ENCODE measurements at places on chromosomes 3 and 15.

GRCh38 chr3:157838457-157838856 lies 267.8 kb downstream of the SHOX2 start:
- no peak for DNase-seq
- H3K27me3 ChIP-seq: peaks cover 5% of the 10 kb centered on the region
- no peaks in the 10 kb centered on the region for H3K36me3 ChIP-seq
- no peaks in the 10 kb centered on the region for H3K4me1 ChIP-seq
- H3K4me3 ChIP-seq: no peak overlapping the region
- H3K27ac ChIP-seq: no peak overlapping the region

DNA sequence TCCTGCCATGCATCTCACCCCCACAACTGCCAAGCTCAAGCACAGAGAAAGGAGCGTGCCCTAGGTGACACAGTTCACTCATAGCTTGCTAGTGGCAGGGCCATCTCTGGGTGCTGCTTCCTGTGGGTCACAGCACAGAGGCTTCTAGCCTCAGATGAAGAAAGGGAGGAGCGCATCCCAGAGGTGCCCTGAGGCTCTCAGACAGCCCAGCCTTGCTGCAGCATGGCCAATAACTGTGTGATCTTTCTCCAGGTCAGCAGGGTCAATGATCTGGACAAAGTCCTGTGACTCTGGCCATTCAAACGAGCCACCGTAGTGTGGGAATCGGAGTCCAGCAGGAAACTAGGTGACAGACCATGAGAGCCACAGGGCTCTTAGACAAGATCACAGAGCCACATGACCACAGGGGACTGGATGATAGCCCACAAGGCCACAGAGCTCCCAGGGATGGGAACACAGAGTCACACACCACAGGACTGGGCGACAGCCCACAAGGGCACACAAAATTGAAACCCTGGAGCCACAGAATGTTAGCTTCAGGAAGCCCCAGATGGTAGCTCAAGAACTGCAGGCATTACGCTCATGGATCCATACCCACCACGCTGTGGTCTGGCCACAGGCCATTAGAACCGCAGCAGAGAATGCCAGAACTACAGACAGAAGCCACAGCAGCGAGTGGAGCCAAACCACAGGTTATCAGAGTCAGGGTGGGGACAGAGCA lies 25.9 kb upstream of the GRIP2 start:
- H3K27me3 ChIP-seq: peaks cover 18% of the 10 kb centered on the region
- peak; percentile 46 for DNase-seq
- H3K4me3 ChIP-seq: no peak overlapping the region
- no peak overlapping the region for H3K27ac ChIP-seq
- peaks cover 28% of the 10 kb centered on the region for H3K4me1 ChIP-seq

- H3K27ac ChIP-seq: no peak overlapping the region
- H3K4me3 ChIP-seq: no peak overlapping the region
- H3K4me1 ChIP-seq: peaks cover 3% of the 10 kb centered on the region
- DNase-seq: no peak
Measured at GRCh38 chr3:31704591-31705179, 172.0 kb downstream of the STT3B start.

- no peaks in the 10 kb centered on the region for H3K36me3 ChIP-seq
- DNase-seq: no peak
- no peaks in the 10 kb centered on the region for H3K27me3 ChIP-seq
- H3K27ac ChIP-seq: no peak overlapping the region
Measured at GRCh38 chr3:97389936-97390335, 374.6 kb upstream of the ARL6 start.

DNA sequence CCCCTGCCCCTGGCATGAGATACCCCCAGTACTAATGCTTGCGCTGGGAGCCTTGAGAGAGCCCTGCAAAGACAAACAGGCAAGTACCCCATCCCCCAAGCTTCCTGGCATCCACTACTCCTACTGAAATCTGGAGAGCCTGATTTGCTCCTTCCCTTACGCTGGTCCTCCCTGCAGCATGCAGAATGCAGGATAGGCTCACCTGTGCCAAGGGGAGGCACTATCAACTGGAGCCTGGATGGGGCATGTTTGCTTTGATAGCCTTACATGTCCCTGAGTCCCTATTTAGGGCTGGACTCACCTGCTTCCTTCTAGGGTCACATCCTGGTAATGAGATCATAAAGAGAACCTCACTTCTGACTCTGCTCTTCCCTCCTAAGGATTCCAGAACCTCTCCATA lies 42.9 kb downstream of the RAB11A start:
- no peak overlapping the region for H3K4me3 ChIP-seq
- no peaks in the 10 kb centered on the region for H3K27me3 ChIP-seq
- no peak overlapping the region for H3K27ac ChIP-seq
- peaks cover 6% of the 10 kb centered on the region for H3K4me1 ChIP-seq

DNA sequence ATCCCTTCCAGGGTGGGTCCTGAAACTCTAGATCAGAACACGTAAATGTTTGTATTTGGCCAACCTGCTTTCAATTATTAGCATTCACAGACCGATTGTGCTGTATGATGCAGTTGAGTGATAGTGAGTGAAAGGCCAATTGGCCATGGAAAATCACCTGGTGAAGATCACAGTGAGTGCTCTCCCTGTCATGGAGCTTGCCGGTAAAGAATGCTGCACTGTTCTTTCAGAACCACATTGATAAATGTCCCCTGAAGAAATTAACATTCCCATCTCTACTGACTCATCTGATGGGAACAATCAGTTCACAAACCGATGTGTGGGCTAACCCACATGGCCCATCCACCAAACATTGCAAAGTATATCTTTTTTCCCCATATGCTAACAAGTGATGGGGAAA lies 324.8 kb upstream of the TBL1XR1 start:
- no peak for DNase-seq
- H3K27me3 ChIP-seq: no peaks in the 10 kb centered on the region
- H3K27ac ChIP-seq: no peak overlapping the region
- H3K36me3 ChIP-seq: peaks cover 1% of the 10 kb centered on the region
- H3K4me3 ChIP-seq: no peak overlapping the region
- peaks cover 8% of the 10 kb centered on the region for H3K4me1 ChIP-seq

DNA sequence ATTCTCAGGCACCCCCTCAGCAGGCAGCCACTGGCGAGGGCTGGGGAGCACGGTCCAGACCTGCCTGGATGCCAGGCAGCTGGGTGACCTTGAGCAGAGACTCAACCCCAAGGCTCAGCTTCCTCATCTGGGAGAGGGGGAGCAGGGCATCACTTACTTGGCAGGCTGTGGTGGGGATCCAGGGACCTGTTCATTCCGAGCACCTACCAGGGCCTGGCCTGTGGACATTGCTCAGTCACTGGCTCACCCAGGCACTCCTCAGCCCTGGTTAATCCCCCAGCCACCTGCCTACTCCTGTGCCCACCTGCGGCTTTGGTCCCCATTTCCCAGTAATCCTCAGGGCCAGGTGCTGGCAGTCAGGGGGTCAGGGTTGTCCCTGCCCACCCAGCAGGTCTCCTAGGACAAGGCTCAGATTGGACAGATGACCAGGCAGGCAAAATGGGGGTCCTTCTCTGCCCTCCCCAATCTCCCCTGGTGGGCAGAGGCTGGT lies 9.3 kb upstream of the RPL29 start:
- no peak for DNase-seq
- no peak overlapping the region for H3K27ac ChIP-seq
- H3K4me1 ChIP-seq: peaks cover 11% of the 10 kb centered on the region
- no peaks in the 10 kb centered on the region for H3K36me3 ChIP-seq
- no peak overlapping the region for H3K4me3 ChIP-seq

- no peaks in the 10 kb centered on the region for H3K4me1 ChIP-seq
- no peak overlapping the region for H3K27ac ChIP-seq
- DNase-seq: no peak
- H3K27me3 ChIP-seq: no peaks in the 10 kb centered on the region
- no peak overlapping the region for H3K4me3 ChIP-seq
- H3K36me3 ChIP-seq: no peaks in the 10 kb centered on the region
Measured at GRCh38 chr3:163927521-163927920, 1150.8 kb downstream of the SI start.

Data from activated naive CD8-positive, alpha-beta T cell treated with anti-CD3 and anti-CD28 coated beads, Interleukin-2, amount 10 ng/mL, durations not matched to agents 7 days and 5 days (primary cell).